ENCODE measurements at places on chromosomes 5 and 9.

- DNase-seq: no peak
These were observed 30.9 kb downstream of the ZFR start for GRCh38 chr5:32413466-32414263.

- no peak for DNase-seq
These were observed 87.6 kb downstream of the ANKRD55 start for GRCh38 chr5:56145511-56145910.

DNA sequence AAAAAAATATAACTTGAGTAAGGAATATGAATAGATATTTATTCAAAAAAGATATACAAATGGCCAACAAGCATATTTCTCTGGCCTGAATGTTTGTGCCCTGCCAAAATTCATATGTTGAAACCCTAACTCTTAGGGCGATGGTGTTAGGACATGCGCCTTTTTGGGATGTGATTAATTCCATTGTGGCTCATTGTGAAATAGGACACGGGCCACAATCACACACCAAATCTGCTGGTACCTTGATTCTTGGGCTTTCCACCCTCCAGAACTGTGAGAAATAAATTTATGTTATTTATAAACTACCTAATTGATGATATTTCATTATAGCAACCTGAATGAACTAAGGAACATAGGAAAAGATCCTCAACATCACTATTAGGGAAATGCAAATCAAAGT, 5.7 kb upstream of the IFNA21 start:
- no peak for DNase-seq

DNA sequence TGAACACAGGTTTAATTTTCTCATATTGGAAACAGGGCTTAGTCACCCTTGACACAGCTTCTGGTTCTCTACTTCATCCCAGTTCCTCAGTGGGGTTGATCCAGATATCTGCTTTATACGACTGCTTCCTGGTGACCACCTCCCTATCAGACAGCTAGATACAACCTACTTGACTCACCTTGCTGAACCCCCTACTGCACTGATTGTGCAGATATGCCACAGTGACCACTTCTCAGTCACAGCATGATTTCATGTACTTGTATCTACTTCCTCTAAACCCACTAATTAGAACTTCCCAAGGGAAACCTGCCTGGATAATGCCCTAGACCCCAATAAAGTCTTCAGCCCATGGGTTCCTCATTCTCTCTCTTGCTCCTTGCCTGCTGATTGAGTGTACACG, 18.4 kb upstream of the RFK start:
- no peak for DNase-seq

GRCh38 chr5:82018462-82018861, 46.6 kb downstream of the ATG10 start:
- no peak for DNase-seq

DNA sequence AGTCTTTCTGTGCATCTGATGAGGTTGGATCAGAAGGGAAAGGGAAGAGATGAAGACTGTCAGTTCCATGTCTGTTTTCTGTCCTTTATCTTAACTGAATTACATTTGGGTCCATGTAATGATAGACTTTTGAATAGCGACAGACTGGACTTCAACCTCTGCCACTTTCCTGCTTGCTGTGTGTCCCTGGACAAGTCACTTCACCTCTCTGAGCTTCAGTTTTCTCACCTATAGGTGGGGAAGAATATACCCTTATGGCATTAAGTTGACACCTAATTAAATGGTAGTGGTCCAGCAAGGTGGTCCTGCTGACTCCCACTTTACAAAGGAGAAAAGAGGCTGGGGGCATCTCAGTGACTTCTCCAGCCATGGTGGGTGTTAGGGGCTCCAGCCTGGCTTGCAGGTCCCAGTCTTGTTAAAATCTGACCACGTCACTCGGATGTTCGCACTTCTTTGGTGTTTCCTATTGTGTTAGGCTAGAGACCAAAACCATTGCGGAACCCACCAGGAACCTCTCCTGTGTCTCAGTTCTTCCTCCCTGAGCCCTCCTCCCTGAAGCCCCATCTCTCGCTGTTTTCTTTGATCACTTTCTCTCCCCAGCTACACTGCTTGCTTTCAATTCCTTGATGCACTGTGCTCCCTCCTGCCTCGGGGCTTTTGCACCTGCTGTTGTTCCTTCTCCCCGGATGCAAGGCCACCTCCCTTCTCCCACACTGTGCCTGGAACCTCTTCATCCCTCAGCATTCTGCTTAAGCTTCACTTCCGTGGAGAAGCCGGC, 256.5 kb downstream of the NSG2 start:
- DNase-seq: no peak

DNA sequence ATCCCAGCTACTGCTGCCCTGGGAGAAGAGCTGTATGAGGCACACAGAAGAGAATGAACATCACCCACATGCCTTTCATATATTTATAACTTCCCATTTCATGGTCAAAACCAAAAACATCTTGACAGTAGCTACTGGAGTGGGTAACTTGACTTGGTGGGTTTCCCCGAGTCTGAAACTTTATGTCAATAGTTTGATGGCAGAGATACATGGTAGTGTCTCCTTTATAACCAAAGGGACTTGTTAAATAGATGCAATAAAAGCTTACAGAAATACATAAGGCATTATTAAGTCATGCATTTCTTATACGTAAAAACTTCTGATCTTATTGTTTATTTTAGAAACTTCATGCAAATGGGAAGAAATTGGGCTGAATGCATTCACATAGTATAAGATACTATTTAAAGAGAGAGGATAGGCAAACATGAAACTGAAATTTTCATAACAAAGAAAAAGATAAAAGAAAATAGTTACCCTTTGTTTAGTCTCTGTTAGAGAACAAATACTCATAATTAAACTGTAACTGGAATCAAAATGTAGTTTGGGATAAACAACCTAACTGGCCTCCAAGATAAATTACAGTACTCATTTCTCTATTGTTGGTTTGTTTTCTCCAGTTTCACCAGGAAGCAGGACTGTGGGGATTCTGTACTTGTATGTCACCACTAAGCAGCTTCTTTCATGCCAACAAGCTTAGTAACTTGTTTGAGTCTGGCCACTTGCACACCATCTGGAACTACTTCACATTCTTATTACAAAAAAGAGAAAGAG, 459.3 kb upstream of the MEF2C start:
- no peak for DNase-seq

DNA sequence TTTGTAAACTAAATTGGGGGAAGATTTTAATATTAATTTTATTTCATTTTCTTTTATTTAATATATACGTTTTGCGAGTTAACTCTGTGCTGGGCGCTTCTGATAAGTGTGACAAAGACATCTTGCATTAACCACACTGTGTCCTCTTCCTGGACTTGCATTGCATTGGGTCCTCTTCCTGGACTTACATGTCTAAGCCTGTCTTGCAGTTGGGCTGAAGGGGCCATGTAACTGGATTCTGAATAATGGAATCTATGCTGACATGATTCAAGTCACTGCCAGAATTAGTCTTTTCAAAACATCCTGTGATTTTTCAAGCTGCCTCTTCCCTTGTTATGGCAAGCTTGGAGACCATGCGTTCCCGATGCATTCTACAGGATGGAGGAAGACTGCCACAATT, 122.6 kb downstream of the TRIM32 start:
- DNase-seq: no peak

- no peak for DNase-seq
These were observed 417.0 kb upstream of the ADAMTSL1 start for GRCh38 chr9:18056993-18057369.

- DNase-seq: no peak
These were observed 343 bp downstream of the LMX1B start for GRCh38 chr9:126614088-126614454.

DNA sequence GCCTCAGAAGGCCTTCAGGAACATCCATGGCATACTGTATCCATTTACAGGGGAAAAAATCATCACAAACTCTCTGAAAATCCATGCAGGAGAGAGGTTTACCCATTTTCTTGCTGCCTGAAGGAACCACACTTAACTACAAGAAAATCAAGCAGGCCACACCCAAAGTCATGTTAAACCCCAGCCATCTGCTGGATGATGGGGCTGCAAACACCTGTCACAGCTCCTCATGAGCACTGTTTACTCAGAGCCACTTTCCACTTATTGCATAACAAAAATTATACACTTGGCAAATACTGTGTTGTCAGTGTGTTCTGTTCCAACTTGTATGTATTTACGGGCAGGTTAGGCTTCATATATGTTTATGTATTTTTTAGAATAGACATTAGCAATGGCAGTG, 35.8 kb downstream of the PPIC start:
- DNase-seq: no peak

GRCh38 chr5:5332287-5332686, 90.2 kb upstream of the ICE1 start:
- DNase-seq: no peak

DNA sequence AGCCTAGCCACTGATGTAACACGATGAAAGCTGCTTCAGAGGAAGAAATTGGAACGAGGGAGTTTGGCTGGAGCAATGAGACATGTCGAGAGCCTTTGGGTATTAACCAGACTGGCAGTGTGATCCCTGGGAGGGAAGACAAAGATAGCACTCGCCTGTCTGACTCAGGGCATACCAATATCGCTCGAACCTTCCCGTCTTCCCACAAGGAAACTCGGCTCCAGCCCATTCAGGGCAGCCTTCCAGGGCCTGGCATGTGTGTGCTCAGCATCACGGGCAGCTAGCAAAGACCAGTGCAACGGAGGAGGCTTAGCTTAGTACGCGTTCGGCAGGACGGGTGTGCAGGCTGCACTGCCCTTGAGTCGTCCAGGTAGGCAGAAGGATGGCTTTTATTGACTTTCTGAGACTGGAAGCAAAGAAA, 356.9 kb upstream of the WWC1 start:
- DNase-seq: no peak

DNA sequence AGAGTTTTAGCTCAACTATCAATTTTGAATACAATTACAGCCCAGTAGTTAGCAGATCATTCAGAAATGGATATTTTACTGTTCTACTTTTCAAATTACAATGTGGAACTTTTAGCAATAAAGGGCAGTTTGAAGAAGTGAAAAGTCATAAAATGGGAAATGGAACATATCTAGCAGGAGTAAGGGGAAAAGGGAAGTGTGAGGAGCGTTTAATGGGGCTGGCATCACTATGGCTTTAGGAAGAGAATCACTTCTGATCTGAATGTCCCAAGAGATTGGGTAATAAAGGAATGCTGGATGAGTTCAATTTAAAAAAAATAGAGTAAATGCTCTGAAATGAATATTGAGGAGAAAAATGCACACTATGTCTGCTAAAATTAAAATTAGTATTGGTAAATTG, 77.4 kb downstream of the ATPSCKMT start:
- no peak for DNase-seq

DNA sequence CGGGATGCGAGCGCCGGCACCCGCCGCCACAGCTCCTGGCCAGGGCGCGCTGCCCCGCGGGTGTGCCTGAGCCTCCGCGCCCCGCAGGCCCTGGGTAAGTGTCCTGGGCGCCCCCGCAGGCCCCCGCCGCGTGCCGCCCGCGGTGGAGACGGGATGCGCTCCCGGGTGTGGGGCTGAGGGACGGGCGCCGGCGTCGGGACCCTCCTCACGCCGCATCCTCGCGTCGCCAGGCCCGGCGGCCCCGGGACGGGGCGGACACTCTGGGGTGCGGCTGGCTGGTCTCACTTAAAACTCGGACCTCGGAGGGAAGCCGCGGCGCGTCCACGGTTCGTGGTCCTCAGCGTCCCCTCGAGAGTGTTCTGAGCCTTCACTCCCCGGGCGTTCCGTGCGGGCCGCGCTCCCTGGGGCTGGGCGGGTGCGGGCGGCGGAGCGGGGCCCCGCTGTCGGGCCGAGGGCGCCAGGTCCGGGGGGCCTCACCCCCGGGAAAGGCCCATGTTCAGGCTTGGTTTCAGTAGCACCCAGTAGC, 275 bp downstream of the AHRR start:
- no peak for DNase-seq

DNA sequence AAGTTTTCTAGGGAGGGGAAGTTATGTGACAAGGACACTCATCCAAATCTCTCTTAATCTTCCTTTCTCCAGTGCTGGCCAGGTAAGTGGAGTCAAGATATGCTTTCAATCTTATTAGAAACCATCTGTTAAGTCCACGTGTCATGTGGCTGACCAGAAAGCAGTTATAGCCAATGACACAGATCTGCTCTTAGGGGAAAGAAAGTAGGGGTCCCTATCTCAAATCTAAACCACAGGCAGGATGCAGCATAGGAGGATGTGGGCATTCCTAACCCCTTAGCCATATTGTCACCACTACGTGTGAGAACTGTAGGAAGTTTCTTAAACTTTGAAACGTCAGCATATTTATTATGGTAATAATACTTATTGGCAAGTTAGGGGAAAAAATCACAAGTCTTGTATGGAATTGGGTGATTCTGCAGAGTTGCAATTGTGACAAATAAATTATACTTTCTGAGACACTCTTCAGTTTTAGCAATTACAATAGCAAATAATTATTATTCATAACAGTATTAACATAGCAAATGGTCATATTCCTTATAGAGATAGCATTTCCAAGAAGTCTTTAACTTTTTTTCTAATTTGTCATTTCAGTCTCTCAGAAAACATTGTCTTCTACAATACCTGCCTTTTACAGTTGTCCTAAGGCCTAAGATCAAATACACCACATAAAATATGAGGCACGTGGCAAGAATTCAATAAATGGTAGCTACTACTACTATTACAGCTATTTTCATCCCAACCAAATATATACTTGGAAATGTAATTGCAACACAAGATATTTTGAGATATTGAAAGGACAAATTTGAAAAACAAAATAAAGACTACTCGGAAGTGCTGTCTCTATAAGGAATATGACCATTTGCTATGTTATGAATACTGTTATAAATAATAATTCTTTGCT, 236.9 kb downstream of the PDE4D start:
- no peak for DNase-seq

GRCh38 chr5:34675857-34676256, 19.7 kb downstream of the RAI14 start:
- no peak for DNase-seq

DNA sequence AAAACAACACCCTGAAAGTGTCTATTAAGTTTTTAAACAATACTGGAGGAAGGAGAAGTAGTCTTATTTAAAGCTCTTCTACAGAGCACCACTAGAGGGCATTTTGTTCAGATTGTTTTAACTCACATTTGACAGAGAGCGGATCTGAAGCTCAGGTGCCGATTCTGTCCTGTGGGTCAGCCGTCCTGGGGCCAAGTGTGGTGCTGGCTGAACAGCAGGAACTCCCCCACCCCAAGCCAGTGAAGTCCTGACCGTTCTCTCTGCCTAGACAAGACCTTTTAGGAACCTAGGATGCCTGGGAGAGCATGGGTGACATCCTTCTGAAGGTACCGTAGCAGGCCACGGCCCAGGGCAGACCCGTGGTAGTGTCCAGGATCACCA, 3.9 kb downstream of the EXOC3 start:
- no peak for DNase-seq

DNA sequence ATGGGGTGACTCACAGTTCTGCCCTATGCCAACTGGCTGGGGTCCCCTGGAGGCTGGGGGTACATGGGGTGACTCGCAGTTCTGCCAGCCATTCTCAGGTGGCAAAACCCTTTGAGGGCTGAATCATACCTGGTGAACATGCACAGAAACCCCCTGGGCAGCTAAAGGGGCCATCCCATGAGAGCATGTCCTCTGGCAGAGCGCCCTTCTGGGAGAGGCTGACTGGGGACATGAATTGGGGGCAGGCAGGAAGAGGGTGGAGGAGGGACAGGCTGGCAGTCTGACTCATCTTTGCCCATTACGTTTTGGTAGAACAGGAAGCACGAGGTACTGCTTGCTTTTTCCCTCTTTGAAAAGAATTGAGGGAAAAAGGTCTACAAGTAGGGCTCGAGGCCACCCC, 16.7 kb downstream of the TRAF1 start:
- DNase-seq: peak; percentile 68
